Large intestine (tissue), 12 donors: ENCODE measurements at places on chromosomes 6 and 20.

GRCh38 chr20:58214310-58214709 is 14.1 kb downstream of the ANKRD60 start:
- DNase-seq, result no peak

- DNase-seq, result no peak
Measured at GRCh38 chr20:1394686-1395085, 1.8 kb upstream of the FKBP1A start.

- DNase-seq, result no peak
Measured at GRCh38 chr6:167244991-167245390, 46.1 kb upstream of the UNC93A start.

GRCh38 chr20:60131375-60131774 is 173.2 kb downstream of the CDH26 start:
- DNase-seq, result no peak

DNA sequence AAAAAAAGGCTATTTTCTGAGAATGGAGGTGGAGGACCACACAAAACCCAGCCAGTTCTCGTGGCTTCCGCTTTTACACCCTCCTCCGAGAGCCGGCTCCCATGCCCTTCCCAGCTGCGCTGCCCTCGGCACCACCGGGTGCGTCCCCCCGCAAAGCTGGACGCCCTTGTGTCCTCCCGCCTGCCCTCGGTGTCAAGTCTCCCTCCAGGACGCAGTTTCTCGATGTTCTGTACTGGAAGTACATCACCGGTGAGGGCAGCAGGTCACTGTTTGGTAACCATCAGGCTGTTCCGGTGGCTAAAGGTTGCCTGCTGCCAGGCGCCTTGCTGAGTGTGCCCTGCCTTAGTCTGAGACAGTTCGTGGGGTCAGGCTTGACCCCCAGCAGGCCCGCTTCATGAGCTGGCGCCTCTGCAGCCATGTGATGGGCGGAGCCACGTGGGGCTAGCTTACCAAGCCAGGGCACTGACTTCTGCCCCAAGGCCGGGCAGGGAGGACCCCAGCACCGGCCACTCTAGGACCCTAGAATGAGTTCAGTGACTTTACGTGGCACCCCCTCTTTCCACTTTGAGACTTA is 34.6 kb downstream of the RREB1 start:
- no peak for DNase-seq
